Lung (tissue), 17 donors: ENCODE measurements at places on chromosomes 11 and 22. TPM values are rescaled to one million over a fixed set of nuclear protein-coding genes. Genes with fewer than 3 reads are reported as not detected.

Gene LRRC56
- total RNA-seq, result 11.7 TPM

Gene SERPING1
- total RNA-seq, result 407 TPM

Gene CYB5R2
- total RNA-seq, result 15.5 TPM

Gene GRM5
- total RNA-seq, result 1.2 TPM

Gene OR8D4
- total RNA-seq, result not detected

Gene KRTAP5-8
- total RNA-seq, result not detected

Gene ZW10
- 10.7 TPM for total RNA-seq

Gene CABP4
- total RNA-seq, result 2.1 TPM

- no peak overlapping the region for H3K4me3 ChIP-seq
- DNase-seq, result no peak
- no peak overlapping the region for H3K27ac ChIP-seq
Measured at GRCh38 chr11:44559207-44559939, 6.1 kb upstream of the CD82 start.

GRCh38 chr22:38313384-38313955 is 3.8 kb downstream of the CSNK1E start:
- no peak overlapping the region for H3K4me3 ChIP-seq
- H3K4me1 ChIP-seq, result peaks cover 17% of the 10 kb centered on the region
- H3K36me3 ChIP-seq, result peaks cover 17% of the 10 kb centered on the region

DNA sequence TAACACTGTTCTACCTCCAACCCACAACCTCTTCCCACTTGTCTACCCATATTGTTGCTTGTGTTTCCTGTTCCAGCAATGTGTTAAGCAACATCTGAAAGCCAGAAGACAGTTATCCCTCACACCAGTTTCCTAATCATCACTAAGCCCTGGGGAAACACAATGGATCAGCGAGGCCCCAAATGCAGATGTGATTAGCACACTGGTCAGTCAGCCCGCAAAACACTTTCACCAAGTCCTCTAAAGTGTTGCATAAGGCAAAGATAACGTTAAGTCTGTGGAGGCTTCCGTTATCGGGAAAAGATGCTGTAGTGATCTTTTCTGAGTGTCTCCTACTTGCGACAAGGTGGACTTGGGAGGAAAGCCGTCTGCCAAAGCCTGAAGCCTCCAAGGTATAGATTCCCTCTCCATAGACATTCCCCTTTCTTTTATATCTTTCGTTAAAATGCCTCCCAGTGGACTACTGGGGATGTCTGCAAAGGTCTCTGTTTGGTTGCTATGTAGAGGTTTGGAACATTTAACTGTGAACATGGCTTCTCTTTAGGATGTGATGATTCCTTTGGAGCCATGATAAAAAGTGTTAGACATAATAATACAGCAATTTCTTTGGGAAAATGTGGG is at the start of gene MS4A3:
MS4A3 (plus strand) TSS at position 317 of the 621 bp plus-strand sequence. CDS start 4,496 bp downstream, outside the sequence.
- no peaks in the 10 kb centered on the region for H3K4me1 ChIP-seq
- no peak for DNase-seq
- no peaks in the 10 kb centered on the region for H3K36me3 ChIP-seq
- no peaks in the 10 kb centered on the region for H3K27me3 ChIP-seq
- no peak within 1 kb of the TSS for H3K4me3 ChIP-seq

DNA sequence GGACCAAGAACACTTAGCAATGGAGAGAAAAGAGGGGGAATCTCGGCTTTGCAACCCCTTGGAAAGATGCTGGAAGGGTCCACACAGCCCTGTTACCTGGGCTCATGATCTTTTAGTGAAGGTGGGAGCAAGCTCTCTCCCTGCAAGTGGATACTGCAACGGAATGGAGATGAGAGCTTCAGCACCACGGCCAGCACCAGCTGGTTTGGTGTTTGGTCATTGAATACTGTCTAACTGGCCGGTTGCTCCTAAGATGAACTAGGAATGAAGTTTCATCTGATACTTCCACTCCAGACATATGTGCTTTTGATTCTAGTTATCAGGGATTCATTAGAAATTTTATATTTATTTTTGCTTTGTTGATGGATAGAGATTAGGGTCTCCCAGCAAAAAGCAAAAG is 16.3 kb downstream of the HTR3A start:
- H3K27me3 ChIP-seq, result peaks cover 2% of the 10 kb centered on the region
- no peak overlapping the region for H3K27ac ChIP-seq
- no peaks in the 10 kb centered on the region for H3K4me1 ChIP-seq
- peak; percentile 78 for DNase-seq

GRCh38 chr11:131033151-131033651 is 116.9 kb upstream of the SNX19 start:
- DNase-seq, result peak; percentile 7
- H3K4me1 ChIP-seq, result no peaks in the 10 kb centered on the region
- no peaks in the 10 kb centered on the region for H3K36me3 ChIP-seq
- H3K27ac ChIP-seq, result no peak overlapping the region
- no peaks in the 10 kb centered on the region for H3K27me3 ChIP-seq
- H3K4me3 ChIP-seq, result no peak overlapping the region

DNA sequence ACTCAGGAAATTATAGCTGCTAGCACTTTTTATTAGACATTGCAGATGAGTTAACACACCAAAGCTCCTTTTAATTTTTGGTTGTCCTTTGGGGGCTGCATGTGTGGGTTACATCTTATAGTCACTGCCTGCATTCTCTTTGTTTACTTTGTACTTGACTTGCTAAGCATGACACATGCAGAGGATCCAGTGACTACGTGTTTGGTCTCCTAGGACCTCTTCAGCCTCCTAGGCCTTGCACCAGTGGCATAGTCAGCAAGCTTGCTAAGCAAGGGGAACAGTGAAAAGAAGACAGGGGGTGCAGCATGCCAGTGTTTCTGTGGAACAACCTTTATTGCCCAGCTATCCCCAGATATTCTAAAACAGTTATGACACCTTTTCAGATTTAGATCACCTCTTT is 108.2 kb downstream of the PAX6 start:
- no peak overlapping the region for H3K27ac ChIP-seq
- no peaks in the 10 kb centered on the region for H3K4me1 ChIP-seq
- no peak overlapping the region for H3K4me3 ChIP-seq
- no peaks in the 10 kb centered on the region for H3K27me3 ChIP-seq

DNA sequence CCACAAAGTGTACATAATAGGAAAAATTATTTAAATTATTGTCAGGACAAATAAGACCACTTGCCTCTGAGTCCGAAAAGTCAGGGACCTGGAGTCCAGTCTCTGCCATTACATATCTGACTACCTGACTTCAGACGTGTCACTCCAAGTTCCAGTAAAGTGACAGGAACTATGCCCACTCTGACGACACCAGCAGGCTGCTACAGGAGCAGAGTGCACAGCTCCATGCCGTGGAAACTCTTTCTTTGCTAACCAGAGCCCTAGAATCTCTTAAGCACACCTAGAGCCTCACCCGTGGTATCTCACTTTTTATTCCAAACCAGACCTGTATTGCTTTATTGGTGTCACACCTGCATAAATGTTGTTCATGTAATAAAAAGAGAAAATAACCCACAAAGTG is 93.7 kb downstream of the PLEKHA7 start:
- no peaks in the 10 kb centered on the region for H3K36me3 ChIP-seq
- no peaks in the 10 kb centered on the region for H3K4me1 ChIP-seq
- H3K27ac ChIP-seq, result no peak overlapping the region
- H3K27me3 ChIP-seq, result peaks cover 9% of the 10 kb centered on the region
- no peak for DNase-seq

- no peak for DNase-seq
- H3K27me3 ChIP-seq, result no peaks in the 10 kb centered on the region
- no peaks in the 10 kb centered on the region for H3K36me3 ChIP-seq
- H3K4me3 ChIP-seq, result no peak overlapping the region
Measured at GRCh38 chr11:44747316-44747715, 20.6 kb downstream of the TSPAN18 start.

DNA sequence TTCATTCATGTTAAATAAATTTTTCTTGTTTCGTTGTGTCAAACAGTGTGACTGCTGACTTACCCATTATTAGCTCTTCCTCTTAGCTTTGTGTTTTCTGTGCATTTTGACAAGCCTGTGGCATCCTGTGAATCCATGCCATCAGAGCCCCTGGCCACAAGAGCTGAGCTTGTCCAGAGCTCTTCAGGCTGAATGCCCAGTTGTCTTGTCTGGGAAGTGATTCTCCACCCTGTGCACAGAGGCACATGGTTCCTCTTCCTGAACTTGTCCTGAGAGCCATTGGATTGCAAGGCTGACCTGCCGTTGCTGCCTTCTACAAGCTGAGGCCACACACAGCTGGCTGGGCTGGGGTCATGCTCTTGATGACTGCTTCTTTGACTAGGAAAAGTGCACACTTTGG is 64.1 kb downstream of the PPP6R3 start:
- H3K36me3 ChIP-seq, result peaks cover 51% of the 10 kb centered on the region
- H3K27ac ChIP-seq, result peak overlapping the region; percentile 15
- peaks cover 27% of the 10 kb centered on the region for H3K4me1 ChIP-seq
- no peak for DNase-seq

DNA sequence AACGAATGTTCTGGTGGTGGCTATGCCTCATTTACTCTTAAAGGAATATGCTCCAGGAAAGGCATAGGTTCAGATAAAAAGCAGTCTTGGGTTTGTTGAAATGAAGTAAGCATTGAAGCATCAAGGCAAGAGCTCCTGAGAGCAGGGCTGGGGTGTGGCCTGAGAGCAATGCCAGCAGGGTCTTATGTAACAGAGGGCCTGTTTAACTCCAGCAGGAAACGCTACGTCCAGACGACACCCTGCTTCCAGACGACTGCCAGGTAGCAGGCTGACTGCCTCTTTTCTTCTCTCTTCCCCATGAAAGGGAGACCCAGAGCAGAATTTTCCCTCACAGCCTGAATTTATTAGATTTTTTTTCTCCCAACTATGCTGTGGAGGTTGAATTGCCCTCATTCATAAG is 127.2 kb upstream of the SLC5A12 start:
- H3K4me3 ChIP-seq, result no peak overlapping the region
- no peaks in the 10 kb centered on the region for H3K36me3 ChIP-seq
- no peaks in the 10 kb centered on the region for H3K27me3 ChIP-seq
- H3K27ac ChIP-seq, result no peak overlapping the region
- DNase-seq, result no peak

DNA sequence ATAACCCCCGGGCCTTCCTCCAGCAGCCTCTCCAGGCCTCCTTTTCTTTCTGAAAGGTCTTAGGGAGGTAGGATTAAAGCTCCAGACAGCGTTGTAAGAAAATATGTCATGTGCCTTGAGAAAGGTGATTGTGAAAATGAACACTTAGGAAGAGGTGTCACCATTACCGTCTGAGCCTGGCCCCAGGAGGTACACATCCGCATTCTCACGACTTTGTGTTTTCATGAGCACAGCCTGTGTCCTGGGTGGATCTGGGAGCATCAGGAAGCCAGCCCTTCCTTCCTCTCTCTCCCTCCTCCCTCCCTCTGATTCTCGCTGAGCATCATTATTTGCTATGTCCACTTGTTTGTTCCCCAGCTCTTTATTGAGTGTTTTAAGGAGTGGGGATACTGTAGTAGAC is 105.1 kb upstream of the CRYBB3 start:
- no peaks in the 10 kb centered on the region for H3K36me3 ChIP-seq
- no peak for DNase-seq
- peaks cover 10% of the 10 kb centered on the region for H3K4me1 ChIP-seq
- no peak overlapping the region for H3K27ac ChIP-seq

GRCh38 chr11:60915248-60915914 is 1.4 kb downstream of the TMEM109 start:
- no peaks in the 10 kb centered on the region for H3K27me3 ChIP-seq
- H3K4me3 ChIP-seq, result no peak overlapping the region
- peak overlapping the region; percentile 59 for H3K27ac ChIP-seq

GRCh38 chr22:37284805-37285355 is 2.6 kb downstream of the CYTH4 start:
- DNase-seq, result peak; percentile 37
- H3K36me3 ChIP-seq, result no peaks in the 10 kb centered on the region
- H3K4me1 ChIP-seq, result no peaks in the 10 kb centered on the region
- H3K27me3 ChIP-seq, result no peaks in the 10 kb centered on the region
- no peak overlapping the region for H3K4me3 ChIP-seq
- H3K27ac ChIP-seq, result peak overlapping the region; percentile 88

- H3K4me1 ChIP-seq, result no peaks in the 10 kb centered on the region
- DNase-seq, result no peak
- H3K27ac ChIP-seq, result no peak overlapping the region
- no peak overlapping the region for H3K4me3 ChIP-seq
- H3K36me3 ChIP-seq, result no peaks in the 10 kb centered on the region
- no peaks in the 10 kb centered on the region for H3K27me3 ChIP-seq
Measured at GRCh38 chr11:119706887-119707286, 22.1 kb downstream of the NECTIN1 start.

DNA sequence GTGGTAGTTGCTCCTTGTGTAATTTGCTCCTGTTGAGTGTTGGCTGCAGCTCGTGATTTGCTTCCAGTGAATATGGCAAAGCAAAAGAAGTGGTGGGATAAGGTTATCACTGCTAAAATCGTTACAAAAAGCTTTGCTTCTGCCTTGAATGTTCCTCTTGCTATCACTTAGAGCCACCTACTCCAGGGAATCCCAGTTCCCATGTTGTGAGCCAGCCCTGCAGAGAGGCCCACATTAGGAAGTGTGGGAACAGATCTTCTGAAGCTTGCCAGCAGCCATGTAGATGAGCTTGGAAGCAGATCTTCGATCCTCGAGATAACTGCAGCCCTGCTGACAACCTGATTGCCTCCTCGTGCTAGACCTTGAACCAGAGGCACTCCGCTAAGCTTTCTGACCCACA is 71.0 kb downstream of the SPECC1L start:
- DNase-seq, result no peak
- H3K27ac ChIP-seq, result no peak overlapping the region
- H3K27me3 ChIP-seq, result no peaks in the 10 kb centered on the region
- H3K4me3 ChIP-seq, result no peak overlapping the region
- H3K4me1 ChIP-seq, result no peaks in the 10 kb centered on the region

- DNase-seq, result no peak
- H3K4me1 ChIP-seq, result peaks cover 22% of the 10 kb centered on the region
Measured at GRCh38 chr22:24465566-24465965, 29.6 kb upstream of the UPB1 start.

- DNase-seq, result peak; percentile 20
- H3K36me3 ChIP-seq, result no peaks in the 10 kb centered on the region
- no peak overlapping the region for H3K27ac ChIP-seq
- H3K4me3 ChIP-seq, result no peak overlapping the region
Measured at GRCh38 chr11:62169448-62169847, 20.6 kb upstream of the SCGB1D1 start.

- H3K4me1 ChIP-seq, result peaks cover 3% of the 10 kb centered on the region
- DNase-seq, result no peak
- H3K27me3 ChIP-seq, result no peaks in the 10 kb centered on the region
Measured at GRCh38 chr11:67309166-67309565, 5.8 kb downstream of the SSH3 start.

GRCh38 chr11:19869946-19870589 is 157.4 kb downstream of the NAV2 start:
- DNase-seq, result no peak
- H3K4me3 ChIP-seq, result no peak overlapping the region
